Uterus (tissue), 4 donors: ENCODE measurements at places on chromosomes 3 and 15. TPM values are rescaled to one million over a fixed set of nuclear protein-coding genes. Genes with fewer than 3 reads are reported as not detected.

IL17RB gene
- 1.3 TPM for total RNA-seq

LINGO1 gene
- not detected for total RNA-seq

ITGB5 gene
- total RNA-seq, result 28.7 TPM

PPARG gene
- total RNA-seq, result 17.4 TPM

TFRC gene
- total RNA-seq, result 29.5 TPM

AEN gene
- total RNA-seq, result 20.2 TPM

SCN11A gene
- total RNA-seq, result 1.8 TPM

FRMD4B gene
- total RNA-seq, result 27.8 TPM

CDC25A gene
- not detected for total RNA-seq

PRR23E gene
- total RNA-seq, result not detected

CCR9 gene
- total RNA-seq, result 0.14 TPM

AADACL2 gene
- 0.21 TPM for total RNA-seq

PLSCR2 gene
- not detected for total RNA-seq

CATSPER2 gene
- total RNA-seq, result 1.8 TPM

SOX14 gene
- total RNA-seq, result not detected

CCDC39 gene
- not detected for total RNA-seq

TICRR gene
- not detected for total RNA-seq

IL5RA gene
- 0.64 TPM for total RNA-seq

AMT gene
- 1.5 TPM for total RNA-seq

PLSCR5 gene
- total RNA-seq, result not detected

TUSC7 gene
- total RNA-seq, result not detected

MAGEF1 gene
- total RNA-seq, result 44.7 TPM

PXYLP1 gene
- total RNA-seq, result 28.7 TPM

LRRC15 gene
- 0.59 TPM for total RNA-seq
